ENCODE measurements at places on chromosomes 12 and 14.

DNA sequence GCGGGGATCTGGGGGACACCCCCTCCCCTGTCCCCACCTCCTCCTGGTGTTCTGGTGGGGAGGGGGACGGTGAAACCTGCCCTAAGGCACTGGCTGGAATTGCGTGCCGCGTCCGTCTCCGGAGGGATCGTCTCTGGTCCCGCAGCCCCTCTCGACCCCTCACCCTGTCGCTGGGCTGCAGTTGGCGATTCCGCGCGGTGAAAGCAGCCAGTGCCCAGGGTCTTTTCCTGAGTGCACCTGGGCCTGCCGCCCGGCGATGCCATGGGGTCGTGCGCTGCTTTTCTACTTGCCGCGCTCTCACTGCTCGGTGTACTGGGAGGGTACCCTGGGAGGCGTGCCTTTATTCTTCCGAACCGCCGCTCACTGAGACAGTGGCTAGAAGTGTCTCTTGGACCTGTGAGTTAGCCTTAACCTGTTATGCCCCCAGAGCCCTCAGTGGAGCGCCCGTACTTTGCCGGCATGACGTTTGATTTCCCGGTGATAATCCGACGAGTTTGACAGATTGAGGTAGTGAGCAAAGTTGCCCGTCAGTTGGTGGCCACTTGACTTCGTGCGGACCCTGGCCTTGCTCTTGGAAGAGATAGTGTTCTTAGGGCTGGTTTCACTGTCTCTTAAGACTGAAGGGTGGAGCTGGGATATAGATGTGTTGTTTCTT is 788 bp downstream of the SFSWAP start:
- no peak for DNase-seq

- DNase-seq, result peak; percentile 13
These were observed 9.0 kb downstream of the RPS6KL1 start for GRCh38 chr14:74913986-74914573.

DNA sequence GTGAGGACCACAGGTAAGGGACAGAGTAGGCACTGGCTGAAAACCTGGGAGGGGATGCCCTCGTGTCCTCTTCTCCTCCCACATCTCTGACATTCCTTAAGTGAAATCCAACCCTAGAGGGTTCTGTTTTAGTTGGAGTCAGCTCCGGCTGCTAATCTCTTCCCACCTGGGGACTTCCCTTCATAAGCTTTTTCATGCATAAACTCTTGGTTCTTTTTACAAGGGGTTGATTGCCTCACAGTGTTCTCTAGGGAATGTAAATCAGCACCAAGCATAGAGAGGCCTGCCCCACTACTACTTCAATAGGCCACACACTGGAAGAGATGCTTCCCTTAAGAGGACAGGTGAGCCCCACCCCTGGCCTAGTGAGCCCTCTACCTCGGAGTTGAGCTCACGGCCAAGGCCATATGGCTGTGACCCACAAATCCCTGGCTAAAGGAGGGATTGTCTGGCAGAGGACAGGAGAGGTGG is 3.2 kb upstream of the SYNDIG1L start:
- no peak for DNase-seq

GRCh38 chr12:47949441-47950341 is 13.7 kb upstream of the TMEM106C start:
- DNase-seq, result peak; percentile 37

GRCh38 chr14:65387628-65388027 is 24.9 kb upstream of the FUT8 start:
- no peak for DNase-seq

GRCh38 chr12:123141615-123142517 is 9.0 kb downstream of the PITPNM2 start:
- no peak for DNase-seq

DNA sequence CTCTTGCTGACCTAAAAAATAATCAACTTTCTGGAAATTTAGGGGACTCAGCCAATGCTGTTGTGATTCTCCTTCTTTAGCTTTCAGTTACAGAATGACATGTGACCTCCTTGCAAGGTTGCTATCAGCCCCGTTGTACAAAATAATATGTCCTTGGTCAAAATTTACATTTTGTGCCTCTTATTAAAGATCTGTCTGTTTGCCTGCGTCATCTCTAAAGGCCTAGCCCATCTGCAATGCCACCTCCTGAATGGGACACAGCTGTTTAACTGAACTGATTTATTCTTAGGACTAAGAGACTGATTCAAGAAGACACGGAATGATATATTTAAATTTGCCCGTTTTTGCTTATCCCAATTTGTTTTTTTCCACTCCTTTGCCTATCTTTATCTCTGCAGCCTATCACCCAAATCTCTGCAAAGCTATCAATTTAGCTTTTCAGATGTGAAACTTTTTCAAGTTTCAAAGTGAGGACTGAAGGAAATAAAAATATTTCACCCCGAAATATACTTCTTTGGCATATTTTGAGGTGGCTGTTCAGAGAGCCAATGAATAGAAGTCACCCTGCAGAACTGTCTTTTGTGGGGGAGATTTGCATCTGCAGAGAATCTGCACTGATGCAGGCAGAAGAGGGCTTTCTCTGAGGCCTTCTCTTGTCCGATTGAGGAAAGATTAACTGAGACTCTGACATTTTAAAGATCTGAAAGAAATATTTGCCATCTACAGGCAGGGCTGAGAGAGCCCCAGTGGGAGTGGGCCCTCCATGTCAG is 126.0 kb downstream of the VEZT start:
- DNase-seq, result no peak

GRCh38 chr12:19908830-19909229 is 459.5 kb upstream of the PDE3A start:
- peak; percentile 7 for DNase-seq

- no peak for DNase-seq
These were observed 14.2 kb downstream of the NOXRED1 start for GRCh38 chr14:77409131-77409533.

DNA sequence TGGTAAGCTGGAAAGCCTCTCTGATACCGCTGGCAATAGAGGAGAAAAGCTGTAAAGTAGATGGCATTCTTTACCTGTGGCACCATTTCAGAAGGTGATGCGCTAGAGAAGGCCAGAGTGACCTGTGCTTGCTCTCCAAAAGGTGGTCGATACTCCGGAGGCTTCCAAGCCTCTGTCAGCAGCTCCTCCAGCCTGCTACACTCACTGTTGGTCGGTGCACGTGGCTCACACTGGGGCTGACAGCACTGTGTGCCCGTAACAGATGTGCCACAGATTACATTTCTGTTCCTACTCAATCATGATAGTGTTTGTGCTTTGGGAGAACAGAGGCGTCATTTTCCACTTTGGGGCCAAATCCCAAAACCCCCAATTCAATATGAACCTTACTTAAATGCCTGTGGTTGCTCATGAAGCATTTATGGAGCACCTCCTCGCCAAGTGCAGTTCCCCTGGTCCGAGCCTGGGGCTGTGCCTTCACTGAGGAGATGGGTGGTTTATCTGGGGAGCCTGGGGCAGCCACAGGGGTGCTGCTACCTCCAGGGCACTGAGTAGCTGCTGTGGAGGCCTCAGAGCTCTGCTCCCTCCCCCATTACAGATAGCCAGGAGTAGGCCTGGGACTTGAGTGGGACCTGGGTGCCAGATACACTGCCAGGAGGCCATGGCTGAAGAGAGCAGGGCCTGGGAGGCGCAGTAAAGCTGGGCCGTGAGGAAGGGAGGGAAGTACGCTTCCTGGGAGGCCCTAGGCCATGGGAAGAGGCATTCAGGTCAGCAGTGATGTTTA is 26.8 kb downstream of the CCNK start:
- no peak for DNase-seq

DNA sequence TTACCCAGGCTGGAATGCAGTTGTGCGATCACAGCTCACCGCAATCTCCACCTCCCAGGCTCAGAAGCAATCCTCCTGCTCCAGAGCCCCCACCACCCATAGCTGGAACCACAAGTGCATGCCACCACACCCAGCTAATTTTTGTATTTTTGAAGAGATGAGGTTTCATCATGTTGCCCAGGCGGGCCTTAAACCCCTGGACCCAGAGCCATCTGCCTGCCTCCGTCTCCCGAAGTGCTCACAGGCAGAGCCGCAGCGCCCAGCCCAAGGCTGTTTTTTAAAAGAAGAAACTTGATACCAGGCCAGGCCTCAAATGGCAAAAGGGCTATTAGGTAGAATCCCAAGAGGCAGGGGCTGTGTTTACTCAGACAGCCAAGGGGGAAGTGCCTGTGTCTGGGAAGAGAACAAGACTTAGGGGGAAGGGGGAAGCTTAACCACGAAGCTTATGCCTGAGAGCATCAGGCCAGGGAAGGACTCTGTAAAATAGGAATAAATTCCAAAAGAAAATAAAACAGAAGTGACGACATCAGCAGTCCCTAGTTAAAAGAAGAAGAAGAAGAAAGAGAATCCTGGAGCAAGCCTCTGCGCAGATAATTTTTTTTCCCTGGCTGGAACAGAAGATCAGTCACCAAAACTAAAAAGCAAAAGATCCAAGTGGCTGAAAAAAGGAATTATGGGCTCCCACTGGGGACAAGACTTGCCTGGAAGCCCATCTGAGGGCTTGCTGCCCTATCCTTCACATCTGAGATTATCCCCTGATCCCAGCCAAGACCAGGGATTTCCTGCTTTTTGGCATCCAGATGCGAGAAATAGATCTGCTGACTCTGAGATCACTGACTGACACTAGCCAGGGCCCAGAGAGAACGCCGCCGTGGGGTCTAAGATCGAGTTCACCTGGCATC is 170.5 kb downstream of the NDUFA12 start:
- DNase-seq, result no peak

DNA sequence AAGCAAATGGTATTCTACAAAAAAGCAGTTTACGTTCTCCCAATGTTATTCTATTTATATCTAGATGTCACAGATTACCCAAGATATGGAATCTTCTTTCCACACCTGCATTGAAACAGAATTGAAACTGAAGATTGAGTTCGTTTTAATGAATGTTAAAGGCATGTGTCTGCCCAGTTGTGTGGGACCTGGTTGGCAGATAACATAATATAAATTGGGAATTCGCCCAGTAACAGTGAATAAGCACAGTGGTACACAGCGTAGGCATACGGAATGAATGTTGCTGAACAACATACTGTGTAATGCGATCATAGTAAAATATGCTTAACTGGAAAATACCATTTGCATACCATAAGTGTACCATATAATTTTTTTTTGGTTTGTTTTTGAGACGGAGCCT is 4.3 kb downstream of the KHNYN start:
- DNase-seq, result no peak

GRCh38 chr12:2173971-2174370 is 121.2 kb downstream of the CACNA1C start:
- DNase-seq, result no peak

Measured in CD4-positive, alpha-beta T cell treated with Interleukin-17A for 1 hour (primary cell).